Peyer's patch (tissue), 4 donors: ENCODE measurements at places on chromosomes 12 and 14. TPM values are rescaled to one million over a fixed set of nuclear protein-coding genes. Genes with fewer than 3 reads are reported as not detected.

- DNase-seq = peak; percentile 72
- H3K27ac ChIP-seq = no peak overlapping the region
- H3K4me1 ChIP-seq = no peaks in the 10 kb centered on the region
- H3K27me3 ChIP-seq = no peaks in the 10 kb centered on the region
- peaks cover 1% of the 10 kb centered on the region for H3K36me3 ChIP-seq
- no peak overlapping the region for H3K4me3 ChIP-seq
Measured at GRCh38 chr12:29317556-29318363, 63.2 kb downstream of the ERGIC2 start.

DNA sequence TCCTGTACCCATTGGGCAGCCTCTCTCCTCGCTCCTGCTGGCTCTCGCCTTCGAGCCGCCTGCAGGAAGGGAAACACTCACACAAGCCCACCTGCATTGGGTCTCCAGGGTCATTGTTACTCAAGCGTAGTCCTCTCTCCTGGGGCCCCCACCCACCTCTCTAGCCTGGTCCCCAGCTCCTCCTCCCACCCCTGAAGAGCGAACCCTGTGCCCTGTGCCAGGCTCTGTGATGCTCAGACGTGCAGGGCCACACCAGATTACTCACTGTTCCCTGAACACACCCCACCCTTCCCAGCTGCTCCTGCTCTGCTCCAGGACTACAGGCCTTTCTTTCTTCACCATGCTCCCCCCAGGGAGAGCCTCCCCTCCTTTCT lies 88.1 kb downstream of the NINJ2 start:
- no peak overlapping the region for H3K27ac ChIP-seq
- no peaks in the 10 kb centered on the region for H3K36me3 ChIP-seq
- peak; percentile 43 for DNase-seq

GRCh38 chr14:61803755-61804154 lies 41.5 kb downstream of the SNAPC1 start:
- H3K27ac ChIP-seq = no peak overlapping the region
- H3K36me3 ChIP-seq = no peaks in the 10 kb centered on the region
- no peak overlapping the region for H3K4me3 ChIP-seq
- DNase-seq = no peak
- H3K4me1 ChIP-seq = no peaks in the 10 kb centered on the region

GRCh38 chr12:16359512-16360491 lies 12.4 kb downstream of the MGST1 start:
- no peak for DNase-seq
- no peak overlapping the region for H3K4me3 ChIP-seq
- no peaks in the 10 kb centered on the region for H3K27me3 ChIP-seq
- H3K36me3 ChIP-seq = peaks cover 3% of the 10 kb centered on the region

GRCh38 chr12:28294300-28294699 lies 104.0 kb downstream of the CCDC91 start:
- no peak overlapping the region for H3K27ac ChIP-seq
- no peaks in the 10 kb centered on the region for H3K36me3 ChIP-seq
- H3K27me3 ChIP-seq = no peaks in the 10 kb centered on the region
- no peaks in the 10 kb centered on the region for H3K4me1 ChIP-seq
- H3K4me3 ChIP-seq = no peak overlapping the region

DNA sequence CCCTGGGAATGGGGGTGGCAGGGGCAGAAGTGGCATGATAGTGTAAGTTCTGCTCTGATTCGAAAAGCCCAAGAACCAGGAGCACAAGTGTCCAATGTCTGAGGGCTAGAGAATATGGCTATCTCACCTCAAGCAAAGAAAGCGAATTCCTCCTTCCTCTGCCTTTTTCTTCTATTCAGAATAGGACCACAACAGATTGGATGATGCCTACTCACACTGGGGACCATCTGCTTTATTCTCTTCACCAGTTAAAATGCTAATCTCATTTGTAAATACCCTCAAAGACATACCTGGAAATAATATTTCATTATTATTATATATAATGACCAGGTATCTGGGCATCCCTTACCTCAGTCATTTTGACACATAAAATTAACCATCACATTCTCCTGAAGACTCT lies 808.7 kb downstream of the NRXN3 start:
- H3K36me3 ChIP-seq = no peaks in the 10 kb centered on the region
- H3K4me1 ChIP-seq = no peaks in the 10 kb centered on the region
- H3K27me3 ChIP-seq = no peaks in the 10 kb centered on the region
- no peak overlapping the region for H3K4me3 ChIP-seq

GRCh38 chr12:102021540-102022246 lies 40.1 kb downstream of the WASHC3 start:
- H3K27ac ChIP-seq = no peak overlapping the region
- H3K4me3 ChIP-seq = no peak overlapping the region
- peaks cover 4% of the 10 kb centered on the region for H3K36me3 ChIP-seq

DNA sequence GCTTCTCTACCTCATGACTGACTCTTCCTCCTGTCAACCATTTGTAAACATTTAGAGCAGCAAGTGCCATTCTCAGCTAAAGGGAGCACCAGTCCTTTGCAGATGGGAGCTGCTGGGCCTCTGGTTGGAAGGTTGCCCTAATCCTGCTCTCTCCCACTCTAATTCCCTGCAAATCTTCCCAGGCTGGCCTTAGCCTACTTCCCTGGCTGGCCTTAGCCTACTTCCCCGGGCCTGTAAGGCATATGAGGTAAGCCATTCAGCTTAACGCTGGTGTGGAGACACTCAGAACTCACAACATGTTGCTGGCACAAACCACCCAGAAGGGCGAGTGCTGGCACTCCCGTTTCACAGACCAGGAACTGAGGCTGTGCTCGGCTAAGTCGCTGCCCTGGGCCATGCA lies 69.0 kb downstream of the CPSF2 start:
- H3K4me3 ChIP-seq = no peak overlapping the region
- H3K27me3 ChIP-seq = no peaks in the 10 kb centered on the region
- no peak for DNase-seq
- H3K27ac ChIP-seq = no peak overlapping the region
- H3K36me3 ChIP-seq = no peaks in the 10 kb centered on the region
- H3K4me1 ChIP-seq = no peaks in the 10 kb centered on the region

MIA2 gene
- 44.6 TPM for total RNA-seq

DNA sequence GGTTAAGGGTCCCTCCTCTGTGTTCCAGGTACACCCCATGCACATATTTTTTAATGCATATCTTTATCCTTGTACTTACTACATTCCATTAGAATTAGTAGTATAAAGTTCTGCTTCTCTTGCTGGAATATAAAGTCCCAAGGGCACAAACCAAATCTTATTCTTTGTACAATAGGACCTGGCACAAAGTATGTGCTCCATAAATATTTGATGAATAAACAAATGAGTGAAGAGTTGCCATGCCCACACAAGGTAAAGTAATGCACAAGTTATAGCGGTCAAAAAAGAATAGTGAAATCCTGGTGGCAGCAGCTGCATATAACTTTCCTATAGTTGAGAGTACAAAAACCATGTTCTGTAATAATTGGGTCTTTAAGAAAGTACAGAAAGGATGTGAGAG lies 82.1 kb upstream of the BMP4 start:
- no peaks in the 10 kb centered on the region for H3K36me3 ChIP-seq
- no peaks in the 10 kb centered on the region for H3K4me1 ChIP-seq
- no peak for DNase-seq
- H3K4me3 ChIP-seq = no peak overlapping the region
- H3K27me3 ChIP-seq = no peaks in the 10 kb centered on the region

DNA sequence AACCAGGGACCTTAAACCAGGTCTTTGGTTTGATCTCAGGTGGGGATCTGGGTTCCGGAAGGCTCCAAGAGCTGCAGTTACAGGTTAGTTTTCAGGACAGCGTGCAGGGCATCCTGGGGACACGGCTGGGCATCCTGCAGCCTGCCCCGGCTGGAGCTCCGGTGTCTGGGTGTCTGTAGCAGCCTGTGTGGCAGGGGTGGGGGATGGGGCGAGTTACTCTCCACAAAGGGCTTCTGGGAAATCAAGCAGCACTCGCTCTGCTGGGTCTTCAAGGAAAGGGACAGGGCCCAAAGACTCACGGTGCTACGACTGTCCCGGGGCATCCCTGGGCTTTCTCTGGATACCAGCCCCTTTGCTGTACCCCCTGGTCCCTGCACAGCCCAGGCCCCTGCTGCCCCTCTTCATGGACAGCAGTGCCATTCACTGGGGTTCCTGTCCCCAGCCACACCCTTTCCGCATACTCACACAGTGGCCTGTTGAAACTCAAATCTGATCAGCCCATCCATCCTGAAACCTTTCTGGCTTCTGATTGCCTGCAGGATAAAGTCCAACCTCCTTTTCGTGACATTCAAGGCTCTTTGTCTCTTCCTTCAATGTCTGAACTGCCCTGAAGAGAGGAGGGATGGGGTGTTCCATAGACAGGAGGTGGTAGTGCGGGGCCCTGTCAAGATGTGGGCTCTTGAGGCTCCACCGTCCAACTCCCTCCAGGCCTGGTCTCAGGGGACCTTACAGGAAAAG lies 22.2 kb upstream of the PPP1R13B start:
- no peaks in the 10 kb centered on the region for H3K27me3 ChIP-seq
- DNase-seq = no peak
- no peak overlapping the region for H3K4me3 ChIP-seq
- H3K27ac ChIP-seq = no peak overlapping the region
- H3K36me3 ChIP-seq = no peaks in the 10 kb centered on the region
- peaks cover 11% of the 10 kb centered on the region for H3K4me1 ChIP-seq
